Stimulated activated CD8-positive, alpha-beta memory T cell treated with anti-CD3 and anti-CD28 coated beads, Interleukin-4, amount 100 ng/mL, for 24 hours (primary cell): ENCODE measurements at places on chromosomes 7 and 10.

- DNase-seq = no peak
Measured at GRCh38 chr7:103373866-103374643, 26.6 kb downstream of the PSMC2 start.

DNA sequence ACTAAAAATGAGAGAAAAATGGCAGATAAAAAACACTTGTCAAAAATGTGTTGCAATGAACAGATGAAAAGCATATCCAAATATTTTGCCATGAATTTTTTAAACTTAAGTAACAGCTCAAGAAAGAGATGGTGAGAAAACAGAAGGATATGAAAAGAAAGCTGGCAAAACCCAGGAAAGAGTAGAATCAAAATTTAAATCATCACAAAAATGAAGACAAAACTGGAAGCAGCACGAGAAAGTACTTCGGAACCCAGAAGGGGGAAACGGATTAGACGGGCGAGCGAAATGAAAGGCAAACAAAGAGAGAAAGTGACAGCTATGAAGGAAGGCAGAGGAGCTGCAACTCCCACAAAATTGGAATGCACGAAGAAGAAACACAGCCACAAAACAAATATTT, 60.2 kb downstream of the KCNH2 start:
- no peak for DNase-seq

- DNase-seq = no peak
Measured at GRCh38 chr10:87991946-87992345, 128.5 kb downstream of the PTEN start.

- no peak for DNase-seq
Measured at GRCh38 chr7:102170393-102170970, 116.2 kb upstream of the SH2B2 start.

DNA sequence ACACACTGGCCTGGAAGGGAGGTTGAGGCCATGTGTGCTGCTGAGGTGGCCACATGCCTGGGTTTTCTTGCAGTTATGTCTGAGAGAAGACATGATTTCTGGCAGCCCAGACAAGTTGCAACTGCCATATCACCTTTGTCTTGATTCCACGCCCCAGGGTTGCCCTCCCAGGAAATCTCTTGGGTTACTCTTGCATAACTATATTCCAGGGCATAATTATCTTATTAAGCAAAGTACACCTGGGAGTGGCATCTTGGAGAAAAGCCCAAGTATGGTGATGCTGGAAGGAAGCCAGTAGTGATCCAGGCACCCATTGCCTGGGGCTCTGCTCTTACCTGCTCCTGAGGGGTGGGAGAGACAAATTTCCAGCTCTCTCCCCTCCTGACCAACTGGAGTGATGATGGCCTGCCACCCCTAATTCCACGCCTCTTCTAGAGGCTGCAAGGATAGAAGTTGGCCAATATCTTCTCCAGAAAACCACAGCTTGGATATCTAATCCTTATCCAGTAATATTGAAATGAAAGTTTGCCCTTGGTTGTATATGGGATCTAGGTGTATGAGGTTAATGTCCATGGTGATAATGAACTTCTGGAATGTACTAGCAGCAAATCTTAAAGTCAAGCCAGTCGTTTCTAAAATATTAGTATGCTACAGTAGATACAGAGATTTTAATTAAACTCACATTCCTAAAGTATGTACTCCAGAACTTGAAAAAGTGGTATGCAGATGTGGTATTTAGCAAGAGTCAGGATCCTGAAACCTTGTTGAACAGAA, 5.0 kb downstream of the AKR1B10 start:
- DNase-seq = no peak

- DNase-seq = no peak
Measured at GRCh38 chr7:106721816-106722785, 61.1 kb upstream of the CCDC71L start.

GRCh38 chr10:27746397-27747095, 927 bp upstream of the MKX start:
- DNase-seq = no peak

- no peak for DNase-seq
Measured at GRCh38 chr7:79406371-79406770, 47.1 kb downstream of the MAGI2 start.

GRCh38 chr7:43905956-43906330, 453 bp downstream of the URGCP start:
- no peak for DNase-seq

DNA sequence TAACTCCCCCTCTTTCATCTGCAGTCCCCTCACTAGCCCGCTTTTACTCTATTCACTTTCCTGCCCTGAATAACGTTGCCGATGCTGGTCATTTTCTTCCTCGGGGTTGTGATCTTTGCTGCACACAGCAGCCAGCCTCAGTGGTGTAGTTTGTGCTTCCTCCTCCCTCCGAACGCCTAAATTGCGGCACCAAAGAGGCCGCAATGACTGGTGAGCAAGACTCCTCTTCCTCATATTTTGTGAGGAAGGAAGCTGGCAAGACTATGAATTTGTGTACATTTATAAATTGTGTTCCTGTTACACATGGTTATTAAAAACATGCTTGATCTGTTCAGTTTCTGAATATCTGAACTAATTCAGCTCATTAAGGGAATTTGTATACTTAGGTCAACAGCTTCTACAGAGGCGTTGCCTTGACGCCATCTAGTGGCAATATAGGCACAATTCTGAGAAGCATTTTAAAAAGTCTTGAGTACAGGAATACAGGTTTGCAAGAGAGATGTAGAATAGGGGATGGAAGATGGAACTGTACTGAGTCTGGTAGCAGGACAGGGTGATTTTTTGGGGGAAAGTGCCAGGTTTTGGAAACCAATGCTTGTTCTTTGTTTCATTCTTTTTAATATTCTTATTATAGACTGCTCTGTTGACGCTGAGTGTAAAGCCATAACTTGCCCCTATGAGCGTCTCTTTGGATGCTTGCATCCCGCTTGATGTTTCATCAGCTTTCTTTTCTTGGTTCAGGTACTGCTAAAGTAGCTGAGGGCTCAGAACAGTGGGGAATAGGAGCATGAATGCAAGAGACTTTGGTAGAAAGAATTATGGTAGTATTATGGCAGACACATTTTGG, 4.1 kb upstream of the TAS2R5 start:
- DNase-seq = no peak

GRCh38 chr10:99432881-99433280, 2.5 kb upstream of the GOT1 start:
- DNase-seq = no peak

DNA sequence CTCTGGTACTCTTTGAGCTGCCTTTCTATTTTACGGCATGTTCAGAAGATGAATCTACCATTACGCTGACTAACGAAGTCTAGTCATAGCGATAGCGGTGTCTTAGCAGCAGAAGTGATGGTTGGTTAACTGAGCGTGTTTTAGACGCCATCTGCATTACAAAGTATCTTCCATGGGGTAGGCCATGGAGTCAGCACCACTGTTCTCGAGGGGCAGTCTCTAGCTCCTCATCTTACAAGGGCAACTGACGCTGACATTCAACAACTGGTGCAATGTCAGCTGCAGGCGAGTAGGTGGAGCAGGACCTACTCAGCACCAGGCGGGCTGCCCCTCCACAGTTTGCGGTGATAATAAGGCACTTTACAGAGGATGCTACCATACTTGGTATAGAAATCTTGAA, 88.7 kb downstream of the ADARB2 start:
- DNase-seq = no peak
